CD4-positive, alpha-beta T cell treated with Interleukin-15 for 4 hours (primary cell): ENCODE measurements at places on chromosomes 2 and 18.

DNA sequence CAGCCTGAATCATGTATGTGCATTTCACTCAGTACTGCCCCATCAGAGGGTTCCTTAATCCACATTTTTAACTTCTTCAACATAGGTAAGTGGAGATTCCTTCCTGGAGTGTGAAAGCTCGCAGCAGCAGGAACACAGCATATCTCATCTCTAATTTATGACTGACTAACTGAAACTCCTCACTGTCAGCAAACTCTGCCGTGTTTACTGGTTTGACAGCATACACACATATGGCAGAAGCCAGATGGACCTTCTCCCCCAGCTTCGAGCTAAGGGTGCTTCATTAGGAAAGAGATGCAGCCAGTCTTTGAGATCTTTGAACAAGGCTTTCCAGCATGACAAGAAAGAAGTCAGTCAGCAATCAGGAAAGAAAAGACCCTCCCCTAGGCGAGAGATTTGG, 200.3 kb upstream of the ACVR2A start:
- no peak for DNase-seq

GRCh38 chr2:64260817-64261216, 116.6 kb upstream of the PELI1 start:
- DNase-seq: peak; percentile 20

- DNase-seq: no peak
Measured at GRCh38 chr18:59055345-59056032, 84.2 kb upstream of the SEC11C start.

- DNase-seq: no peak
Measured at GRCh38 chr18:9839853-9840252, 45.9 kb upstream of the TXNDC2 start.

GRCh38 chr2:1975060-1975459, 230.7 kb upstream of the PXDN start:
- no peak for DNase-seq

GRCh38 chr18:30254331-30254730, 788.2 kb downstream of the DSC3 start:
- no peak for DNase-seq

DNA sequence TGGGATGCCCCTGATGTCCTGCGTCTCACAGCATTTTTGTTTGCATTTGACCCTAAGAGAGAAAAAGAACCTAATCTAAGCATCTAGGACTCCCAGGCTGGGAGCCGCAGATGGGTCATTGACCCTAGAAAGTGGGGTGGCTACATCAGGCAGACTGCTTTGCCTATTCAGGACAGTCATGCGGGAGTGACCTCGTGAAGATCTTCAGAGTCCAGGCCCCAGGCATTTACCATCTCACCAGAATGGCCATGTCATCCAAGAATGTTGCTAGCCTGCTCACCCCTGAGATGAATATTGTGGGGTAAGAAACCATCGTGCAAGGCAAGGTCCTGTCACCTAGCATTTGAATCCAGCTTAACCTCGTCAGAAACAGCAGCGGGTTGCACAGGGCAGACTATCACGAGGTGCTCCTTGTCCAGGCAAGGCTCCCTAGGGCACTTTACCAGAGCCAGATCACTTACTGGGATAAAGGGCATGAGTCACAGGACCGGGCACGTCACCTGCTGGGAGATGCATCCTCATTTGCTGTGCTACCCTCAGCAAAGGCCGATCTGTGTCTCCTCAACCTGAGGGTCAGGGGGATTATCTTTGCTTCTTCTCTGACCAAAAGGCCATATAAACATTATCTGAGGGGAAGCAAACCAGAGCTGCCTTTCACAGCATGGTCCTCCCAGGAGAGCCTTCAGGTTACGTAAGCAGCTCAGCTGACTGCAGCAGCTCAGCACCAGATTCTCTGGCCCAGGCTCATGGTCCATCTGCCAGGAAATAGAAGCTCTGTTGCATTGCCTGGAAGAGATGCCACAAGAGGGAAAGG, 162.3 kb downstream of the ACKR3 start:
- no peak for DNase-seq

- DNase-seq: no peak
Measured at GRCh38 chr18:36776650-36777049, 52.2 kb downstream of the TPGS2 start.

DNA sequence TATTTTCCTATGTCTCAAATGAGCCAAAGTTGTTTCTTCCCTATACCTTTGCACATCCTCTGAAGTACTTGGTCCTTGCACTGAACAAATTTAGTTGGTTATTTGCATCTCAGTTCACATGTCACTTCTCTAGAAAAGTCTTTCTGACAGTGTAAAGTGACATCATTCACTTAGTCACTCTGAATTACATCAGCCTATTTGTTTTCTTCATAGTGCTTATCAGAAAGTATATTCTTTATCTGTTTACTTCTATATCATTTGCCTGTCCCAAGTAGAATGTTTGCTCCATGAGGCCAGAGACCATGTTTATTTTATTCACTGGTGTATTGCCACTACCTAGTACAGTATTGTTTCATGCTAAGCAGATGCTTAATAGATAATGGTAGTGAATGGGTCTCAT, 173.7 kb downstream of the HNMT start:
- DNase-seq: no peak

GRCh38 chr2:102724016-102724490, 37.8 kb upstream of the TMEM182 start:
- no peak for DNase-seq

DNA sequence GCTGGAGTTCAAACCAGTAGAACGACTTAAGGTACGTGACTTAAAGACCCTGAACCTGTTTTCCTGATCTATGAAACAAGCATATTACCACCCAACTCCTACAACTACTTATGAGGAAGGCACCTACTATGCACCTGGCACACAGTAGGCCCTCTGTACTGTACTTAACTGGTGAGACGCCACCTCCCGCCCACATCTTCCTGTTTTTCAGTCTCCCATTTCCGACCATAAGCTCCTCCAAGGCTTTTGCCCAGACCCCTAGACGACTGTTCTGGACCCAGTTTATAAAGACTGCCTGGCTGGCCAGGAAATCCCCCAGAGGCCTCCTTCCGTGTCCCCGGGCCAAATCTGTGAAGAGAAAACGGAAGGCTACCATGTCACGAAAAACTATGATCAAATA, 1.5 kb downstream of the GALNT14 start:
- DNase-seq: no peak

- no peak for DNase-seq
Measured at GRCh38 chr2:32498306-32498705, 129.5 kb upstream of the TTC27 start.

DNA sequence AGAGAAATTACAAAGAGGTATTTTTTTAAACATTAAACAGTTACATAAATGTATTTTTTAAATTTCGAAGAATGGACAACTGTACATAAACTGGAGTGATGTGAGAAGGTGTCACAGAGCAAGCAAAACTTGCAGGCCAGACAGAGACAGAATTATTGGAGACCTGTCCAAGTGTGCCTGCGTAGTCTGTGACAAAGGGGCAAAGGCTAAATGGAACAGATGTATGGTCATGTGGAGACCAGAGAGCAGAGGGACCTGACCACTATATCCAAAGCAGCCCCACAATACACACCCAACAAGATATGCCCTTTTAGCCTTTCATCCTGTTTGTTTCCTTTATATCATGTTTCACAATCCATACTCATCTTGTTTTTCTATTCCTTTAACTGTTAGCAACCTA, 225.3 kb upstream of the VWC2L start:
- DNase-seq: no peak

- DNase-seq: no peak
Measured at GRCh38 chr2:237486334-237486818, 675 bp upstream of the MLPH start.

DNA sequence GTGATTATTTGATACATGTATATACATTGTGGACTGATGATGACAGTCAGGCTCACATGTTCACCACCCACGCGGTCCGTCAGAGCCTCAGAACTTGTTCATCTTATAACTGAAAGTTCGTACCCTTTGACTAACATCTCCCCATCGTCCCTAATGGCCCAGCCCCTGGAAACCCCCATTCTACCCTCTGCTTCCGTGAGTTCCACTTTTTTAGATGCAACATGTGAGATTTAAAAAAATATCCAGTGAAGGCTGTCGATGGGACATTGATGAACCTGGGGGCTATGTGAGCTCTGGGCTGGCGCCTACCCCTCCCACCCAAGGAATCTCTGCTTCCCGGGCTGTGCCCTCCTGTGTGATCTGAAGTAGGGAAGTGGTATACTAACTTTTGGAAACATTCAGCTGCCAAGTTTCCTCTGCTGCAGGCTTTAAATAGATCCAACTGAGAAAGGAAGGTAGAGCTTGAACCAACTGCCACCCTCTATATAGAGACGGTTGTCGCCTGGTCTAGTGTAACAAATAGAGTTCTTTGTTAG, 163.8 kb downstream of the FAM210A start:
- peak; percentile 34 for DNase-seq

DNA sequence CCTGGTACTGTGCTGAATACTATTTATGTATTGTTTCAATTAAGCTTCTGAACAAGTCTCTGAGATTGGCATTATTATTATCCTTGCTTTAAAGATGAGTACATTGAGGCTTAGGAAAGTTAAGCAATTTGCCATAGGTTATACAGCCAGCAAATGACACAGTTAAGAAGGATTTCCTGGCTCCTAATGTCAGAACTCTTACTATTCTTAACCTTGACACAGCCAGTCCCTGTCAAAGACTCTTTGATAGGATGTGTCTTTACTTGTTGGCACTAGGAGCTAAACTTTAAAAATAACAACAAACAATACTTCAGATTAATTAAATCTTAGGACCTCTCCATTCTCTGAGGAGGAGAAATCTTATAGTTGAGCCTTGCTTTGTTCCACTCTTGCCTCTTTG, 70.6 kb downstream of the UBR3 start:
- DNase-seq: no peak

DNA sequence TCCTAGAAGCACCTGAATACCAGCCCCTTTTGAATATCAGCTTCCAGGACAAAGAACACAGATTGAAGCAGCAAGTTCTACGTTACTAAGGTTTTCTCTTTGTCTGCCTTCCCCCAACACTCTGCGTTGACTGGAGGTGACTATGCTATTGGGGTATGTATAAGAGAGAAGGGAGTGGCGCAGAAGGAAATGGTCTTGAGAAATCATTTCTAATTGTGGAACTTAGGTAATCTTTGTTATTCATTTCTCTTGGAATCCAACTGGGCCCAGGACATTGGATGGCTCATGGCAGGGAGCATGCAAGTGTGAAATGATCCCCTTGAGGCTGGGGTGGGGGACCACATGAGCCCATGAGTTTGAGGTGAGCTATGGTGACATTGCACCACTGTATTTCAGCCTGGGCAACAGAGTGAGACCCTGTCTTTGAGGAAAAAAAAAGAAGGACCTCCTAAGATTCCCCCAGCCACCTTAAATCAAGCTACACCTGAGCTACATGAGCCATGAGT, 29.7 kb downstream of the XDH start:
- DNase-seq: no peak

DNA sequence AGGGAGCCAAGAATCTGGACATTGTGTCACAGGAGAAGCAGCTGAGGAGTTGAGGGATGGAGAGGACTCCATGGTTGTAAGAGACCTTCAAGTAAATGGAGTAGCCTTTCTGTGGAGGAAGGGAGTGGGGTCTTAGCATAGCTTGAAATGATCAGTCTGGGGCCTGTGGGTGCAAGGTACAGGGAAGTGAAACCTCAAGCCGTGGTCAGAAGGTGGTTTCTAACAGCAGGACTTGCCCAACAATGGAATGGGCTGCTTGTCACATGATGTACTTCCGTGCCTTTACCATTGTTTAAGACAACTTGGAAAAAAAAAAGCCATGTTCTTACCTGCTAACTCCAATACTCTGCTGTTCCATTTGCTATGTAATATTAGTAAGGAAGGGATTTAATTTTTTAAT, 140.7 kb downstream of the LDLRAD4 start:
- DNase-seq: no peak

DNA sequence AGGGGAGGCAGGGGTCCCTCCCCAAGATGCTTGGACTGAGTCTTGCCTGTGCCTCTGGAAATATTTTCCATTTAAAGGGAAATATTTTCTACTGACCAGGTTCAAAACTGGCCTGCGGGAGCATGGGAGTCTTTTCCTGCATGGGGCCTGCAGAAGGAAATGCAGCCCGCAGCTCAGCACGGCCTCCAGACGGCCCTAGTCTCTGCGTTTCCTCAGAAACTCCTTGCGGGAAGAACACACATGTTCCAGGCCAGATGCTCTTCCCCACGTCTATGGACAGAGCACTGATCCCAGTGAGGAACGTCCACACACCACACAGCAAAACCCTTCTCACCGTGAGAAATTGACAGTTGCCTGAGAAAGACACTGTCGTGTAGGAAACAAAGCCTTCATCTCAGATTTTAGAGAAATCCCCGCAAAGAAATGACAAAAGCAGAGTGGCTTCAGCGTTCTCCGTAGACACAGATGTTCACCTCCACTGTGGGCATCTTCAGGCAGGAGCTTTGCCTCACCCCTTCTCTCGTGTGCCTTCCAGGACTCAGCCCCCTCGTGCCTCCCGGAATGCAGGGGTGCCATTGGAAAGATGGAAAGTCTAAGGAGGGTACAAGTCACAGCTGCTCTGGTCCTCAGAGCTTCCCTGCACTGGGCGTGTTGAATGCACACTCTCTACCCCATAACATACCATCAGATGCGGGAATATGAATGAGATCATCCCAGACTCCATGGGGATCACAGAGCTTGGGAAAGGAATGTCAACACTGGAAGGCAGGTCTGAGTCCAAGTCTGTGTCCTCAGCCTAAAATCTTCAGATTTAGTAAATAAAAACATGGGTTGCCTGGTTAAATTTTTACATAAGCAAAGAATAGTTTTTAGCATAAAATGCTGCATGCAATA, 438.7 kb upstream of the SALL3 start:
- no peak for DNase-seq

DNA sequence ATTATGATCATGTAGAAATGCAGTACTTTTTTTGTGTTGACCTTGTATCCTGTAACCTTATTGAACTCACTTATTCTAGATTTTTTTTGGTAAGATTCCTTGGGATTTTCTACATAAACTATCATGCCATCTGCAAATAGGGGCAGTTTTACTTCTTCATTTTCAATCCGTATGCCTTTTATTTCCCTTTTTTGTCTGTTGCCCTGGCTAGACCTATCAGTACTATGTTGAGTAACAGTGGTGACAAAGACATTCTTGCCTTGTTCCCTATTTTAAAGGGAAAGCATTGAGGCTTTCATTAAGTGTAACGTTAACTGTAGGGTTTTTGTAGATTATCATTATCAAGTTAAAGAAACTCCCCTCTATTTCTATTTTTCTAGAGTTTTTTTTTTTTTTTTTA, 92.3 kb downstream of the LYPD1 start:
- DNase-seq: no peak

- no peak for DNase-seq
Measured at GRCh38 chr18:9380621-9381395, 46.2 kb downstream of the TWSG1 start.

GRCh38 chr18:5510135-5510846, 33.5 kb downstream of the EPB41L3 start:
- DNase-seq: no peak

GRCh38 chr2:171178993-171179392, 18.3 kb upstream of the TLK1 start:
- DNase-seq: no peak

GRCh38 chr2:98806236-98806697, 75.3 kb upstream of the MGAT4A start:
- no peak for DNase-seq

- DNase-seq: no peak
Measured at GRCh38 chr2:111705239-111705638, 178.8 kb downstream of the ANAPC1 start.

- DNase-seq: no peak
Measured at GRCh38 chr18:23122334-23123229, 12.7 kb upstream of the CABLES1 start.
